Stimulated activated CD8-positive, alpha-beta memory T cell treated with anti-CD3 and anti-CD28 coated beads, Interleukin-15, amount 100 ng/mL, for 4 hours (primary cell): ENCODE measurements at places on chromosomes 3 and 15.

DNA sequence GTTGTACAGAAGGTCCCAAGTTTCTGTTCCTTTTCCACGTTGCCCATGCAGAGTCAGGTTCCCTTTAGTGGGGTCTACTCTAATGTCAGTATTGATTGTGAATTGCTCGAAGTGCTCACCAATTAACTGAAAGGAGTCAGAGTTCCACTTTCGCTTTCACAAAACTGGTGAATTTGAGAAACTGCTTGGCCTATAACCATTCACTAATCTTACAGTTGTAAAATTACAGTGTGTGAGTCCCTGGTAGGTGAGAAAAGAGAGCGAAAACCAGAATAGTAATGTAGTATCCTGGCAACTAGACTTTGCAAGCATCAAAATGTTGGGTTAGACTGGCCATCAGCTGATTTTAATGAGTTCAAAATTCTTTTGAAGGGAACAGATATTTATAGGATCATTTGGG is 237.5 kb upstream of the CHRM5 start:
- DNase-seq, result no peak

- DNase-seq, result no peak
Measured at GRCh38 chr3:159672728-159673688, 315.6 kb upstream of the IL12A start.

- DNase-seq, result no peak
Measured at GRCh38 chr15:40562691-40563090, 2.2 kb downstream of the CCDC32 start.

GRCh38 chr3:37582086-37582485 is 279.6 kb upstream of the CTDSPL start:
- no peak for DNase-seq

GRCh38 chr3:49295489-49296058 is 18.5 kb upstream of the C3orf62 start:
- no peak for DNase-seq

- DNase-seq, result no peak
Measured at GRCh38 chr3:39809995-39810595, 686 bp downstream of the MYRIP start.

- no peak for DNase-seq
Measured at GRCh38 chr15:59791755-59792154, 102.6 kb upstream of the BNIP2 start.

DNA sequence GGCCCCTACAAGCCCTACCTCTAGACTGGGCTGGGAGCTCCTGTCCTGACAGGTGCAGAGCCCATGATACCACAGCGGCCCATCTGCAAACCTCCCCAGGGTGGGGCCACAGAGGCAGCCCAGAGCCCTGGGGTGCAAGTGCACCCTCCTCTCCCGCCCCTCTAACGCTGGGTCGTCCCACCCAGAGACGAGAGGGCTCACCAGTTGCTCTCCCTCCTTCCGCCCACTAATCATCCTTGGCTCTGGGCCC is 742 bp downstream of the TNK2 start:
- DNase-seq, result peak; percentile 31

GRCh38 chr15:29674661-29675533 is 147.4 kb downstream of the TJP1 start:
- no peak for DNase-seq

GRCh38 chr3:12187448-12188327 is 29.0 kb upstream of the TIMP4 start:
- DNase-seq, result peak; percentile 20

DNA sequence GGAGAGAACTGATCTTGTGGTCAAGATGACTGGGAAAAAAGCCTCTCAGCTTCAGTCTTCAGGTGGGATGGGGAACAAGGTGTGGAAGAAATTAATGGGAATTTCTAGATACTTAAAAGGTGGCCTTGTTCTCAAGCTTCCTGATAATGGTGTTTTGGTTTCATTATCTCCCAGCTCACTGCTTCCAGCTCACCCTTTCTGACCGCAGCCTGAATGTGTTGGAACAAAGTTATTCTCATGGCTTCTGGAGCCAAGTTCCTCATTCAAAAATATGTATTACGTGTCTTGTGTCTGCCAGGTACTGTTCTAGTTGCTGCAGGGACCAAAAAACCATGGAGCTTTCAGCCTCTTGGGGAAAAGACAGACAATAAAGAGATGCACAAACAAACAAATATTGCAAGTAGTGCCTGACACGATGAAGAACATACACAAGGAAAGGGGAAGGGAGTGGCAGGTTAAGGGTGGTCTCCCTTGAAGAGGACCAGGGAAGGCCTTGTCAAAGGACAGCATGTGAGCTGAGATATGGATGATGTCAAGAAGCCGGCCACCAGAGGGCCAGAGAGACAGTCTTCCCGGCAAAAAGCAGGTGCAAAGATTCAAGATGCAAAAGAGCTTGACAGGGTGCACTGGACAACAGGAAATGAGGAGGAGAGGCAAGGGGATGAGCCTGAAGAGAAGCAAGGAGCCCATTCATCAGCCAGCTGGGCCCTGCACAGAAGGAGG is 35.5 kb downstream of the ARRDC4 start:
- no peak for DNase-seq

- DNase-seq, result no peak
Measured at GRCh38 chr3:129651435-129652202, 45.1 kb upstream of the PLXND1 start.

DNA sequence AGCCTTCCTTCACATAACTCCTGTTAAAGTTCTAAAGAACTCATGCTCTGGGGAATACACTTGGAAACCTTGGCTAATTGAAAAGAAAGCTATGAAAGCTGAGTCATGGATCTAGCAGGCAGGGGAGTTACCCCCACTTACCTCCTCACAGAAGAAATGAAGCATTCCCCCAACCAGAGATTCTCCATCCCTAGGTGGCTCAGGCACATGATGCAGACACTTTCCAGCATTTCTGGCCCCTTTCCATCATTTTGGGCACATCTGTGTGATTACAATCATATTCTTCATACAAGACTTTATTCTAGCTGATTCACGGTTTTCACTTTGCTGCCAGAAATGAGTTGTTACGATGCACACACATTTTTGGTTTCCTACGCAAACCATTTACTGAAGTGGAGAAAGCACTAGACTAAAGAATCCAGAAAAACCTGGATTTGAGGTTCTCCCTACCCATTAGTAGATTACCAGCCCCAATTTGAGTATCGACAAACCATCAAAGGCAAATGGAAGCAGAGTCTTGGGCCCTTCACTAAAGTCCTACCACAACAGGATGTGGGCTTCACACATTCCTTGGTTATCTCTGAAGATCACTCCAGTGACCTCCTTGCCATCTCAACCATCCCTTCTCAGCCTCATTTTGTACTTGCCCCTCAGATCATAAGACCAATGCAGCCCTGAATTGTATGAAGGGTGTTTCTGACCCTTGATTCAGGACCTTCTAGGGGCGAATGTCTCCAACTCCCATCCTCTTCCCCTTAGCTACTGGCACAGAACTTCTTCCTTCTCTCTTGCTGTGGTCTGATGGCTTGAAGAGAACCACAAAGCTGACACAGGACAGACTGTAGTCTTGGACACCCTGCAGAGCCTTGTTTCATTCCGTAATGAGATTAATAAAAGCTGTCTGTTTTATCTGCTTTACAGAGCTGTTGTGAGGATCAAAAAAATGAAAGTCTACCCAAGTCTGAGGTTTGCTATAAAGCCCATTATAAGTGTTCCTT is 42.5 kb upstream of the SNRK start:
- DNase-seq, result no peak

- no peak for DNase-seq
Measured at GRCh38 chr3:55988905-55989304, 479.4 kb downstream of the ERC2 start.

- no peak for DNase-seq
Measured at GRCh38 chr3:51605938-51606337, 65.1 kb upstream of the TEX264 start.

DNA sequence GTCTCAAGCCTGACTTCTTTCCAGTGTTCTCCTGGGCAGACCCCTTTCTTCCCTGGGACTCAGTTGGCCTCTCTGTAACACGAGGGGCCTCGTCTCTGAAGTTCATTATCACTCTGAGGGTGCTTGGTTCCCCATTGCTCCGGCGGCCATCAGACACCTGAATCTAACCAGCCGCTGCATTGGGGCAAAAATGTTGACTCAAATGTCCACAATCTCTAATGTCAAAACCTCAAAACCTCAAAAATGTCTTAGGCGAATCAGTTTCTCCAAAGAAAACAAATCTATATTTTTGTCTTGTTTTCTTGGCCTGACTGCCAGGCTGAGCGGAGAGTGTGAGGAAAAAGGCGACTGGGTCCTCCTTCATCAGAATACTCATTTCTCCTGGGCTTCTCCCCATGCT is 220.7 kb downstream of the VPS13C start:
- no peak for DNase-seq

DNA sequence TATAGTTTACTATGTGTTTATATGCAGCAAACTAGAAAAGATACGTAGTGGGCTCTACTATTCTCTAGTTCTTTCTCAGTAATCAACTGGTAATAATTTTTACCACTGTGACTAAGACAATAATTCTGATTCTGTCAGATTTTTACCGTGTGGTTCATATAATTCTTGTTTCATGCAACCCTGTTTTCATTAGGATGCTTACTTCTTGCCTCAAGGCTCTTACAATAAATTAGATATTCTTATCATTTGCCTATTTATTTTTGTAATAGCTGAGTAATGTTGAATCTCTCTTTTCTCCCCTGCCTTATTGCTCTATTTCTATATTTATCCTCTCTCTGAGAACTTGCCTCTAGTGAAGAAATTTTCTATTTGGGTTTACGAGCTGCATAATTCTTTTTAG is 524.7 kb downstream of the NAALADL2 start:
- DNase-seq, result no peak

- DNase-seq, result no peak
Measured at GRCh38 chr3:71317749-71318457, 265.6 kb downstream of the FOXP1 start.

GRCh38 chr15:52262364-52262763 is 33.2 kb downstream of the MYO5C start:
- no peak for DNase-seq

DNA sequence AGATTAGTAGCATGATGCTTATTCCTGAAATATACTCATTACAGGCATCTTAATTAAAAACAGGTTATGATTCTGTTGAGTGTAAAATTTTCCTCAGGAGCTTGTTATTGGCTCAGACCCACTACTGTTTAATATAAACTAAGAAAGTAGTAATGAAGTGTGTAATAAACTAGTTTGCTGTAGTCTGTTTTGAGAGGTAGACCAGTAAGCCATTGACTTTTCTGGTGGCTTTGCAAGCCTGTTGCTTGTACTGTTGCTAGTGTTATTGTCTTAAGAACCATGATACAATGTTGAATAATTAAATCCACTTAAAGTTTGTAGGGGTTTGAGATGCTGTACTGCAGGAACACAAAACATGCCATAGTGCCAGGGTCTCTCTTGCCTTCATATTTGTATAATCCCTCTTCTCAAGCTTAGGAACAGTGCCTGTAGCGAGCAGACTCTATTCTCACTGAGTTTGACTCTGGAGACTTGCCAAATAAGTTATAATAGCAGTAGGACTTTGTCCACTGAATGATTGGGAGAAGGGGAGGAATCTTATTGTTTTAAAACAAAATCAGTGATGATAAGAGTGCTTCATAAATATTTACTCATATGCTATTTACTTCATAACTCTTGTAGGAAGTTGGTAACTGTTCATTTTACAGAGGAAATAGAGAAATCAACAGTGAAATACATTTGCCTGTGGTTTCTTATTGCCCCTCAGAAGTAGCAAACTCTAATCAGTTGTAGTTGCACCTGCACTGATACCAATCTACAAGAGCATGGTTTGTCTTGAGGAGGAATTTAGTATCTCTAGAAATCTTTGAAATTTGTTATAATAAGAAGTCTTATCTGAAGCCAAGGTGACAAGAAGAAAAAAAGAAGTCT is 13.4 kb downstream of the TCF12 start:
- DNase-seq, result no peak

GRCh38 chr15:45664451-45664850 is 29.6 kb downstream of the SQOR start:
- no peak for DNase-seq

GRCh38 chr15:61119556-61119955 is 109.5 kb downstream of the RORA start:
- DNase-seq, result no peak

DNA sequence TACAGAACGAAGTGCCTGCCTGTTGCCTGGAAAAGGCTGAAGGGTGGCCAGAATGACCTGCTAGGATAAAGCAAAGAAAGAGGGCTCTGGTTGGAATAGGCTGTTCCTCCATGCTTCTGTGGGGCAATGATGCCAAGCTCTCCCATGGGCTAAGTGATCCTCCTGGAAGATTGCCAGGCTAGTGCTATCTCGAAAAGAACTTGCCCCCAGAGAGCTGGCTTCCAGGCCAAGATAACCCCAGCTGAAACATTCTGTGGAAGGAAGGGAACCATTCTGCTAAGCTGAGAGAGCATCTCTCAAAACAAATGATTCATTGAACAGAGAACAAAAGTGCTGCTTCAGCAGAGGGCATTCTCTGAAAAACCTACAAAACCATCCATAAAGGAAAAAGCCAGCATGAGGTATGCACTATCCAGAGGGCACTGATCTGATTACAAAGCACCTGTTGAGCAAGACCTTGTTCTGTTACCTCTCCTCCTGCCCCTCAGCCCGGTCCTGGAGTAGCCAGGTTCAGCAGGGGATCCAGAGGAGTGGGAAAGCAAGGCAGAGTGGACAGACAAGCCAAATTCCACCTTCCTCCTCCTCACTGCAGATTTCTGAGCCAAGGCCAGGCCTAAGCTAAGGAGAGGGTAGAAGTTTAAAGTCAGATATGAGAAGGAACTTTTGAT is 31.9 kb upstream of the SPRED1 start:
- no peak for DNase-seq

- no peak for DNase-seq
Measured at GRCh38 chr3:196609805-196610515, 29.5 kb upstream of the NRROS start.

GRCh38 chr3:45143673-45144671 is 2.2 kb downstream of the CDCP1 start:
- DNase-seq, result no peak

DNA sequence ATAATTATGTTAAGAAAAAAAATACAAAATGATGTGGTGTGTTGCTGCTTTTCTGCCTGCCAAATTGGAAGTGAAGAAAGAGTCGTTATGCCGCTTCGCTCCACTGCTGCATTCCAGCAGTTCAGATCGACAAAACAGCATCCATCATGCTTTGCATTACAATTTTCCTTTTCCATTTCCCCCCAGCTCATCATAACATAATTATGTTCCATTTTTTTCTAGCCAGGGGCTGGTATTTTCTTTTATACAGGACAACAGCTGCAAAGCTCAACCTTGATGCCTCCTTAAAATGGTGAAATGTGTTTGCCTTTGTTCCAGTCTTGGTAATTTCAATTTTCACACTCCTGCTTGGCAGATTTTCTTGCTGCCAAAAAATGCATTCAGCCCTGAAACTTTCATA is 44.9 kb upstream of the KBTBD12 start:
- no peak for DNase-seq

- DNase-seq, result no peak
Measured at GRCh38 chr3:16318176-16318575, 53.2 kb downstream of the OXNAD1 start.

DNA sequence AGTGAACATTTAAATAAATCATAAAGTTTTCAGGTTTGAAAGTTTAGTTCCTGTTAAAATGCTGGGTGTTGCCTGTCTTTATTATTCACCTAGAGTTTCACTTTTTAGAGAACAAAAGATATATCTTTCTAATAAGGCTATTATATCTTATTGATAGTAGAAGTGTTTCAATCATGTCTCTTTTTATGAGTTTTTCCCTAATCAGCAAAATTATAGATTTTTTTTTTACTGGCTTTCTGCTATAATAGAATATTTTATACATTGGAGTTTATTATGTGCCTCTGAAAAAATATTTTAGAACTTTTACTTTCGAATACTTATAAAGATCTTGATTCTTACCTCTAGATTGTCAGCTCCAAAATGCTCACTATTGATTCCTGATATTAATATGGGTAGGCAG is 131.5 kb downstream of the BBX start:
- DNase-seq, result no peak
